NCI-H1694 treated with DMSO at 0.1 percent for 48 hours (cell line): ENCODE measurements at places on chromosomes 12 and 14.

- no peak for DNase-seq
These were observed 19.0 kb upstream of the SMOC1 start for GRCh38 chr14:69860221-69860620.

DNA sequence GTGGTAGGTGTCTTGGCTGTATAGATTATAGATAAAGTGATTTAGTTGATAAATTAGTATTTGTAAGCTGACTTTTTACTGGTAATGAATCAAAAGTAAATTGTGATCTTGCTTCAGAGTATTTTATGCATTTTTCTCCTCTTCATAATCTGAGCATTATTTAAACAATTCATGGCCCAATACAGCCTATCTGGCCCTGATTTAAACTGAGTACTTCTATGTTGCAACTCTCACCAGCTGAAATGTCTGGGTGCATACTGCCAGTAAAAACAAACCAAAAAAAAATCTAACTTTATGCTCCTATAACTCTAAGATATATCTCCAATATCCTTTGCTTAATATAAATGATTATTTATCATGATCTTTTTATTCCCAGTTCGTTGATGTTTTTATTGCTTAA is 86.6 kb downstream of the MIA2 start:
- DNase-seq, result no peak

DNA sequence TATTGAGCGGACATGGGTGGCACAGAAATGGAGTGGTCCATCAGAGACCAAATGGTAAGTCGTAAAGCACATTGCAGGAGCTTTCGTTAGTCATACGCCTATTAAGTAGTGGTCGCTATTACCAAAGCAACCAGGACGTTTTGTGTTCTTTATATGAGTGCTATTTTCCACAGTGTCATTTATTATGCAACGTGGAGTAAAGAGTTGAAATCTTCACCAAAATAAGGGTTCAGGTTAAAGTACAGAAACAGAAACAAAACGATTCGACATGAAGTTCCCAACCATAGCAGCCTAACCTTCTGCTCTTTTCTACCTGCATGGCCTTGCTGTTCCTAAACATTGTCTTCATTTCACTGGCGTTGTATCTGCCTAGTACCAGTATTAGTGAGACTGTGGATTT is 20.1 kb upstream of the FGD4 start:
- DNase-seq, result no peak

DNA sequence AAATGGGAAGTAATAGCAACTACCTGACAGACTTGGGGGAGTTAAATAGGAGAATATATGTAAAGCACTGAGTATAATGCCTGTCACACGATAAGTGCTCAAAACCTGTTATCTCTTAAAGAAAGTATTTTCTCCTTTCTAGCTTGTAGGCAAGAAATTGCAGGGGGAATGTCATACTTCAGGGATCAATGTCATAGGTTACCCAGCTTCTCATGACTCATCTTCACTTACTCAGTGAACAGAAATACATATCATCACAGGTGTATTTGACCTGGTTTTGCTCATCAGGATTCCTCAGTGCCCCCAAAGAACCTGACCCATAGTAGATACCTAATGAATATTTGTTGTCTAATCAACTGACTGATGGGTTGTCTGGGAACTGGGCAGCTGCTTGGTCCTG is 285.0 kb upstream of the ATP2B1 start:
- no peak for DNase-seq

GRCh38 chr12:19166956-19167355 is 37.4 kb downstream of the PLEKHA5 start:
- DNase-seq, result no peak

GRCh38 chr12:116600959-116601918 is 42.1 kb downstream of the MAP1LC3B2 start:
- DNase-seq, result no peak

GRCh38 chr12:54371328-54372112 is 7.2 kb upstream of the GPR84 start:
- DNase-seq, result no peak

DNA sequence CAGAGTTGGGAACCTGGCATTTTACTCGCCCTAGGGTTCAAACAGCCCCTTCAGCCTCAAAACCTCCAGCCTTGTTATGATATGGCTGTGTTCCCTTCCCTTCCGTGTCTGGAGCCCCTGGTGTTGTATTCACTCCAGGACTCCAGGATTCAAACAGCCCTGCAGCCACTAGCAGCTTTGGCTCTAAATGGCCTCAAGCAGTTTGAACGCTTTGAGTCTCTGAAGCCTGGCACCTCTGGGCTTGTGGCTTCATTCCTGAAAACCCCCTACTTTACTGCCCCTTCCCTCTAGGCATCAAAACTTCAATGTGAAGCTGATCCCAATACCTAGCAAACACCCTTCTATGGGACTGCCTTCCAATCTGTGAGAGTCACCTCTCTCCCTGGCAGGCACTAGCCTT is 67.9 kb upstream of the RMST start:
- DNase-seq, result no peak

DNA sequence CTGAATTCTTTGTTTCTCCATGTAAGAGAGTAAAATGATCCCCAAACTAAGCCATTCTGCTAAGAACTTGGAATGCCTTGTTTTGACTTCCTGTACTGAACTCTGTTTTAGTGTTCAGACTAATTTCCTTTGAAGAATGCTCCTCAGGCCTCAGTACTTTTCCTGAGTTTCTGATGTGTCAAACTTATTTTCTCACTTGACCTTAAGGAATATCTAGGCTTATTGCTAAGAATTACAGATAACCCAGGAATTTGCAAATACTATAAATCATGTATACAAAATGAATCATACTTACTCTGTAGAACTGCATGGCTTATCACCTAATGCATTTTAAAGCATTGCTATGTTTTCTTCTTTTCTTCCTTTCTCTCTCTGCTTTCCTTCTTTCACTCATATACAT is 93.1 kb upstream of the PKP2 start:
- DNase-seq, result no peak

DNA sequence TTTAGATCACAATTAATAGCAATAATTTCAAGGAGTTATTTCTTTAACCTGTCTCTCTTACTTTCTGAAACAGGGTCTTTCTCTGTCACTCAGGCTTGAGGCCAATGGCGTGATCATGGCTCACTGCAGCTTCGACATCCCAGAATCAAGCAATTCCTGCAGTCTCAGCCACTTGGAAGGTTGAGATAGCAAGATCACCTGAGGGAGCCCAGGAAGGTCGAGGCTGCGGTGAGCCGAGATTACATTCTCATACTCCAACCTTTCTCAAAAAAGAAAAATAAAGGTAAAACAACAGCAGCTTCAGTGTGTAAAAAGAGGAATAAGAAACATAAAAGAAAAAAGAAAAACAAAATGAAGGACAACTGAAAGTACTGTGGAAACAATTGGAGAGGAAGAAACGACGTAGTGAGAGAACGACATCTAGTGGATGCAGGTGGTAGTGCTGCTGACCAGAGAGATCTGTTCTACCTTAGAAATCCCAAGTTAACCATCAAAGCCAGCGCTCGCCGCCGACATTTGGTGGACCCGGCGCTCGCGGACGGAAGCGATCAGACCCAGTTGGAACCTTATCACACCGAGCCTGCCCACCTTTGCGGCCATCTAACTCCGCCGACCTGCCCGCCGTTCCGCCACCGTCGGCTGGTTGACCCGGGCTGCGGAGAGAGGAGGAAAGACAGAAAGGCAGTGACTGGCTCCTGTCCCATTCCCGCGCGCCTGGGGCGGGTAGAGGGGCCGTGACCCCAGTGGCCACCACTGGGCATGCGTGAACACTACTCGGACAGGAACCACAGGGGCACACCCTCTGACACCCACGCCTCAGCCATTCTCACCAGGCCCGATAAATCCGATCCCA is 196.1 kb downstream of the ALG10 start:
- DNase-seq, result peak; percentile 48

DNA sequence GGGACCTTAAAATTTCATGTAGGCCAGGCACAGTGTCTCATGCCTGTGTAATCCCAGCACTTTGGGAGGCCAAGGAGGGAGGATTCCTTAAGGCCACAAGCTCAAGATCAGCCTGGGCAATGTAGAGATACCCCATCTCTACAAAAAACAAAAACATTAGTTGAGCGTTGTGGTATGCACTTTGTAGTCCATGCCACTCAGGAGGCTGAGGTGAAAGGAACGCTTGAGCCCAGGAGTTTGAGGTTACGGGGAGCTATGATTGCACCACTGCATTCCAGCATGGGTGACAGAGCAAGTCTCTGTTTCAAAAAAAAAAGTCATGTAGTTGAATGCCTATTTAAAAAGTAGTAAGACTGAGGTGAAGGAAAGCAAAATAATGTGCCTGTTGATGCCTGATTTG is 83.5 kb downstream of the TTC6 start:
- no peak for DNase-seq
